ENCODE measurements at places on chromosomes 7 and 10.

DNA sequence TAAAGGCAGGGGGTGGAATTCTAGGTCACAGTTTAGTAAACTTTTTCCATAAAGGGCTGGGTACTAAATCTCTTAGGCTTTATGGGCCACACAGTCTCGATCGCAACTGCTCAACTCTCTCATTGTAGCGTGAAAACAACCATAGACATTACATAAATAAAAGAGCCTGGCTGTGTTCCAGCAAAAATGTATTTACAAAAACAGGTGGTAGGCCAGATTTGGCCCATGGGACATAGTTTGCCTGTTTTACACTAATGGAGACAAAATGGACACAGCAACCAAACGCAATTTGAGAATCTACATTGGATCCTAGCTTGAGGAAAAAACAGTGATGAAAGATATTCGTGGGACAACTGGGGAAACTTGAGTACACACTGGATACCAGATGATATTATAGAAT is 23.2 kb upstream of the MALSU1 start:
- DNase-seq = no peak

- no peak for DNase-seq
Measured at GRCh38 chr10:113301342-113301984, 251.4 kb upstream of the HABP2 start.

DNA sequence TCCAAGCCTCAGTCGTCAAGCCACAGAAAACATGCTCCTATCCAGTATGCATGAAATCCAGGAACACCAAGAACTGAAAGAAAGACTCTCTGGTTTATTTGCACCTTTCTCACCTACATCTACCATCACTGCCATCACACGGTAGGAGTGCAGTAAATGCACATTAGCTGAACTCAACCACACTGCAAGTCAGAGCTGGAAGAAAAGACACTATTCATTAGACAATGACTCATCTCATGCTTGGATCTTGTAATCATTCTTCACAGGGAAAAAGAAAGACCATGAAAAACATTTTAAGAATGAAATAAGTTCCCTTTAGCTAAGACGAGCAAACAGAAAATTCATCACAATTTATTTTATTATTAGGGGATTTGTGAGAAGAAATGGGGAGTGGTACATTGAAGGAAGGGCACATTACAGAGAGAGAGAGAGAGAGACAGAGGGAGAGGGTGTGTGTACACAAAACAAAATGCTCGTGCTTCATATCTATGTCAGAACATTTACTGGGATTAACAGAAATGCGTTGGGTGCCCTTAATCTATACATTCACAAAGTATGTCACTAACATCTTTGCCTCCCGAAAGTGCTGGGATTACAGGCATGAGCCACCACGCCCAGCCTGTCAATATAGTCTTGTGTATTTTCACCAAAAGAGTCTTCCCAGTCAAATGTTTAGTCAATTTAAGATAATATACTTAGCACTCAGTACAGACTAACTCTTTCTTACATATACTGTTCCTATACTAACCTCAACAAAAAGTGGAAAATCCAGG is 324.9 kb downstream of the PARD3 start:
- no peak for DNase-seq

DNA sequence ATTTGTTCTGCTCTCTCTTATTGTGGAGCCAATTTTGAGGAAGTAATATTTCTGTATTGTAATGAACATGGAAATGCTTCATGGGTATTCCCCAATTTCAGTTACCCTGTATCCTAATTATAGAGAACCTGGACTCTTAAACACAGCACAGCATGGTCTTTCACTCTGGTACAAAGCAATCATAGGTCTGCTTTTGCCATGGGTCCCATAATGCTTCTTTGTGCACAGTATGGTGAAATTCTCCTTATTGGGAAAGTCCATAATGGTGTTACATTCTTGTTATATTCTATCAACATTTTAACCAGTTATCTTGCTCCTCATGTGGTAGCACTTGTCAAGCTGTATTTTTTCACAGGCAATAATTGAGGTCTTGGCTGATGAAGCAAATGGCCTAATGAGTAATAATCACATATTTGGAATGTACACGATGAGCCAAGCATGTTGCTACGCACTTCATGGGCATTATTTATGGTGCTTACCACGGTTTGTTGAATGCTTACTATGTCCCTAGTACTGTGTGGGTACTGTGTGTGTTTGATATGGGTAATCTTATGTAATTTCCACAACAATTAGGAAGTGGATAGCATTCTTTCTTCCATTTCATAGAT is 42.9 kb downstream of the PRKG1 start:
- DNase-seq = no peak

DNA sequence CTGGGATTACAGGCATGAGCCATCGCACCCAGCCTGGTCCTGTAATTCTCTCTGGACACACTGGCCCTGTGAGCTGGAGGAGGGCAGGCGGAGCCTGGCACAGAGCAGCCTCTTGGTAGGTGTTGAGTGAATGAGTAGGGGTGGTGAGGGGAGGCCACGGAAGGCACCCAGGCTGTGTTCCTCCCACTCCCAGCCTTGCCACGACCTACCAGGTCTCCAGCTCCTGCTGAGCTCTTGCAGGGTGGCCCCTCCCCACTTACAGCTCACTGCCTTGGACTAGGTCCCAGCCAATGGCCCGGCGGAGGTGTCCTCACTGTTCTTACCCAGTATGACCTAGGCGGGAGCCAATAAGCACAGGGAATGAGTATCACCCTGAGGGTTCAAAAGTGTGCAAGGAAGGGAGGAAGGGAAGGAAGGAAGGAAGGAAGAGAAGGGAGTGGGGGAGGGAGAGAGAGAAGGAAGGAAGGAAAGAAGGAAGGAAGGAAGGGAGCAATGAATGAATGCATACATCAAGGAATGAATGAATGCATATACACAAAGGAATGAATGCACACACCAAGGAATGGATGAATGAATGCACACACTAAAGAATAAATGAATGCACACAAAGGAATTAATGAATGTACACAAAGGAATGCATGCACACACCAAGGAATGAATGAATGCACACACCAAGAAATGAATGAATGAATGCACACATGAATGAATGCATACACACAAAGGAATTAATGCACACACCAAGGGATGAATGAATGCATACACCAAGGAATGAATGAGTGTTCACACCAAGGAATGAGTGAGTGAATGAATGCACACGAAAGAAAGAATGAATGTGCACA is 45.5 kb downstream of the GTF2IRD1 start:
- DNase-seq = no peak

DNA sequence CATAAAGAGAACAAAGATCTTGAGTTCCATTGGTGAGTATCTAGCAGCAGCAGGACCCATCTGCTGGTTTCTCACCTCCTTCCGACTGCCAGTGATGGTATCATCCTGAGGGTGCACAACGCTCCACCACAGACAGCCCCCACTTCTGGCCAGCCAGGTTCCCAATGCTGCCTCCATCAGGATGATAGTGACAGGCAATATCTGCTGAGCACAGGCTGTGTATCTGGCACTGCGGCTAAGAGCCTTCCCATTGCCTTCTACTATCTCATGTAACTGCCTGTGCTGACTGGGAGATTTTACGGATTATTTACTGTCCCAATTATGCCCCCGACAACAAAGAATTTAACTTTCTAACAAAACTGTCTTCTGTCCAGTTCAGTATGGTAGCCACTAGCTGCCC is 352.4 kb upstream of the AOAH start:
- no peak for DNase-seq

DNA sequence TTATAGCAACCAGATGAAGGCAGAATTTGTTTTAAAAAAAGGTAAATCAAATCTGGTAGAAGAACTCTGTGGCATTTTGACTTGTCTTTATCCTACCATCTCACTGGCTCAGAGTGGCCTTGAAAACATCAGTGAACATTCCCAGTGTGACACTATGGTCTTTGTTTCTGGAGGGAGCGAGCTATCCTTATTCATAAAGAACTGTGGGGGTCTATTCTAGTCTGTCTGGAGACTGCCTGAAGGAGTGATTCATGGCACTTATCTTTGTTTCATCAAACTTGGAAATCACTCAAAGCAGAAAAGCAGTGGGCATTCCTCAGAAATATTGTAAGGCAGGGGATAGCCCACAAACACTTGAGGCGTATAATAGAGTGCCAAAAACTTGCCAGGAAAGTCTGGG is 719.1 kb downstream of the PCDH15 start:
- no peak for DNase-seq

DNA sequence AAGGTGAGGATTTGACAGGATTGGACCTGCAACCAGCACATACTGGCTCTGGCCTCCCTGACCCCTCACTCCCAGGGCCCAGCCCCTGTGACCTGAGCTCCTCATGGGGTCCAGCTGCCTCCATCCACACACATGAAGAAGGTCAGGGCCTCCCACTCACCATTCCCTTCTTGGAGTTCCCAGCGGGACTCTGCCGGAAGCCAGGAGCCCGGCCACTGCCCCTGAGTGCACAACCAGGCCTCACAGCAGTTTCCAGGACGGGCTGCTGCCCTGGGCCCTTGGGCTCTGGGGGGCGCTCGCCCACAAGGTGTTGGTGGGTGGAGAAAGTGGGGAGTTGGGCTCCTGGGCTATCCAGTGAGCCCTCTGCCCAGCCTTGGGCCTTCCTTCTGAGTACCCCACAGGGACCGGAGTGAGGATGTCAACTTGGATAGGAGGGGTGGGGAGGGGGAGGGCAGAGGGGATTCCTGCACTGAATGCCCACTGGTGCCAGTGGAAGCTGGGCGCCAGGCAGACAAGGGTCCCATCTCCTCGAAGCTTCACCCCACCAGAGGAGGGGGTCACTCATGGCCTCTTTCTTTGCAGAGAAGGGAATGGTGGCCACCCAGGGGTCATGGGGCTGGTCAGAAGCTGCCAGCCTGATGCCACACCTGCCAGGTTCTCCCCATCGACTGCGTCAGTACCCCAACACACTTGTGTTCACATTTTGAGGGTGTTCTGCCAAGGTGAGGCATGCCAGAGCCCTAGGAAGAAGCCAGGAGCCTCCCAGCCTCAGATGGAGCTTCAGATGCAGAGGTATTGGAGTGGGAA is 115.3 kb downstream of the PTPN20 start:
- DNase-seq = no peak

DNA sequence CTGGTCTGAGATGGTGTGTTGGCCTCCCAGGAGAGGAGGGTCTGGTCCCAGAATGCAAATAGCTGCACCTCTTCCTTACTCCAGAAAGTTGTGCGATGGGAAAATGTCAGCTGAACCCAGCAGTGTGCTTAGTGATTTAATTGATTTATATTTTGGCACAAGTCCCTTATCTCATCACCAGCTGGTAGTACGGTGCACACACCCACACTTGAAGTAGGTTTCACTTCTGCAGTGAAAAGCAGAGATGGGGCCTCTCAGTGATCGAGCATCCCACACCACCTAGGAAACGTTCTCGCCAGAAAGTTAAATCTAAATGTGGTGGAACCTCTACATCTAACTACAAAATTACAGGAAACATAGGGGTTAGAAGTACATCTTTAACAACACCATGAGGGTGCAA is 80.4 kb downstream of the UBE3C start:
- no peak for DNase-seq

GRCh38 chr7:95102662-95103061 is 195.3 kb downstream of the PPP1R9A start:
- DNase-seq = no peak

GRCh38 chr10:91309711-91310110 is 89.2 kb downstream of the PCGF5 start:
- DNase-seq = no peak

DNA sequence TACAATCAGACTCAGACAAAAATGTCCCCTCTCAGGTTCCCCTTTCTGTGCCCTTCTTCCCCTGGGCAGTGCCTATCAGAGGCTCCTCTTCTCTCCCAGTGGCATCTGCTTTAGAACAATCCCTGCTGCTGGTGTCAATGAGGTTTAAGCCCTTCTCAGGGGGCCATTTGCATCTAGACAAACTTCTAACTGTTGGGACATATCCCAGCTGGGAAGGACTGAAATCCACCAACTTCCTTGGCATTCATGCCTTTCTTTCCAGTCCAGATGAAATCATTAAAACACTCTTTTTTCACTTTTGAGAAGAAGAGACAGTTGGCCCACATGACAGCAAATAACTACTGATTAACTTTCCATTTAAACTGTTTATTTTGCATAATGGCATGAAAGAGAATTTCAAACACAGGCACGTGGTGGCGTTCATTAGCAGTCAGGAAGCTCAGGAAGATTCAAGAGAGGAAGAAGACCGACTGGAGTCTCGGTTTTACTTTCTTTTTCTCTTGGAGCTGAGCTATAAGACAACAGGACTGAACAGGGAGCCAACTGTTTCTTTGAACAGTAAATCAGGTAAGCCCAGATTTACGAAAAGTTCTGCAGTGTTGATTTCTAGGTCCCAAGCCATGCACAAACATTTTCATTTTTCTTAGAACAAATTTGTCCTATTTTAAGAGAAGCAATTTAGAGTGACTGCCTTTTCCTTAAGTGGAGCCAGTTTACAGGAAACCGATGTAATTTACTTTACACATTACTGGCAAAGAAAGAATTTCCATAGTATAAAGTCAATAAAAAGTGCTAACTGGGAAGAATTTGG is at the start of gene GIMAP2:
Gene GIMAP2, plus strand, starts transcription at position 488 of the 811 bp plus-strand sequence. CDS start 1,354 bp downstream, outside the sequence.
- DNase-seq = no peak

- DNase-seq = no peak
Measured at GRCh38 chr7:30864101-30864500, 47.6 kb upstream of the AQP1 start.

- no peak for DNase-seq
Measured at GRCh38 chr7:721619-722248, 4.8 kb upstream of the DNAAF5 start.

- DNase-seq = no peak
Measured at GRCh38 chr10:79084012-79084971, 15.5 kb downstream of the ZMIZ1 start.

DNA sequence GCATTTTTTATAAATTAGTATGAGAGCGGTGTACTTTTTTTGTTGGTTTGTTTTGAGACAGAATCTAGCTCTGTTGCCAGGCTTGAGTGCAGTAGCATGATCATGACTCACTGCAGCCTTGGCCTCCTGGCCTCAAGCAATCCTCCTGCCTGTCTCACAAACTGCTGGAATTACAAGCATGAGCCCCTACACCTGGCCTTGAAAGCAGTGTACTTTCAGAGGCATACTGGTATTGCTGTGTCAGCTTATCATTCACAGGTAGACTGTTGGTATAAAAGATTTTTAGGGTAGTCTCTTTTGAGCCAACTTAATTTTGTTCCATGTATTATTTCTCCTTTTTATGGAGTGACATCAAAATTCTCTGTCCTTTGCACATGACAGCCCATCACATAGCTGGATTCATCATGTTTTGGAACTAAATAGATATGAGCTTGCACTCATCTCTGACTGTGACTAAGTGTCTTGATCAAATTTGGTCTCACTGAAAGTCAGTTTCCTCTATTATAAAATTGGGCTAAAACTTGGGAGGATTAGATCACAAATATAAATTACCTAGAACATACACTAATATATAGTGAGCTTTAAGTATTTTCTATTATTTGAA is 12.4 kb downstream of the GNAT3 start:
- no peak for DNase-seq

- DNase-seq = no peak
Measured at GRCh38 chr7:130822642-130823041, 88.6 kb upstream of the KLF14 start.

GRCh38 chr10:28558186-28558585 is 25.3 kb downstream of the WAC start:
- DNase-seq = no peak

Data from T-helper 22 cell (primary cell).